GM04504 (cell line): ENCODE measurements at places on chromosomes 6 and 20.
A peak's percentile ranks its signal among the peaks of the same experiment; 100 is the strongest.

- no peak for DNase-seq
Observed at GRCh38 chr6:157561414-157561790, 180.4 kb downstream of the ZDHHC14 start.

DNA sequence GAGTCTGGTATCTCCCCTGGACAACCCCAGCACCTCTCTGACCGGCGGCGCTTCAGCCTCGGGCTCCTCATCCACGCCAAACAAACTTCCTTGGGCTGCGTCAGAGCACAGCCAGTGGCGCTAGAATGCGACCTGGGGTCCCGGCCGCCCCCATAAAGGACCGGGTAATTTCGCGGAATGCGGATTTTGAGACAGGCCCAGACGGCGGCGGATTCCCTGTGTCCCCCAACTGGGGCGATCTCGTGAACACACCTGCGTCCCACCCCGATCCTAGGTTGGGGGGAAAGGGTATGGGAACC lies 1.6 kb downstream of the FOXP4 start:
- DNase-seq, result no peak

- DNase-seq, result no peak
Observed at GRCh38 chr6:165086814-165087213, 222.6 kb downstream of the C6orf118 start.

GRCh38 chr20:51586005-51586440 lies 43.5 kb upstream of the NFATC2 start:
- peak; percentile 96 for DNase-seq

- no peak for DNase-seq
Observed at GRCh38 chr6:121830736-121831135, 395.3 kb downstream of the GJA1 start.

DNA sequence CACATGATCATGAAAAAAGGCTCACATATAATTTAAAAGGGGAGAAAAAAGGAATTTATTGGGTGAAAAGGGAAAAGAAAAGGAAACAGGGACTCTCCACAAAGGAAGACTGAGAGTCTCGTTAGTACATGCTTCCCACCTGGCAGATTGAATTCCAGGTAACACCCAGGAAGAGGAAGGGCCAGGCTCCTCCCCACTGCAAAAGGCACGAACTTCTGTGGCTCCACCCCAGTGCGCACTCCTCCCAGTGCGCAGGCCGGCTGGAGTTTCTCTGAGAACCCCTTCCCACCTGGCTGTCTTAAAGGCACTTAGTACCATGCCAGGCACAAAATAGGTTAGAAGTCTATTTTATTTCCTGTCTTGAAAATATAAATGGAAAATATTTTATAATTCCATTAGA lies 129.8 kb downstream of the COL12A1 start:
- no peak for DNase-seq

DNA sequence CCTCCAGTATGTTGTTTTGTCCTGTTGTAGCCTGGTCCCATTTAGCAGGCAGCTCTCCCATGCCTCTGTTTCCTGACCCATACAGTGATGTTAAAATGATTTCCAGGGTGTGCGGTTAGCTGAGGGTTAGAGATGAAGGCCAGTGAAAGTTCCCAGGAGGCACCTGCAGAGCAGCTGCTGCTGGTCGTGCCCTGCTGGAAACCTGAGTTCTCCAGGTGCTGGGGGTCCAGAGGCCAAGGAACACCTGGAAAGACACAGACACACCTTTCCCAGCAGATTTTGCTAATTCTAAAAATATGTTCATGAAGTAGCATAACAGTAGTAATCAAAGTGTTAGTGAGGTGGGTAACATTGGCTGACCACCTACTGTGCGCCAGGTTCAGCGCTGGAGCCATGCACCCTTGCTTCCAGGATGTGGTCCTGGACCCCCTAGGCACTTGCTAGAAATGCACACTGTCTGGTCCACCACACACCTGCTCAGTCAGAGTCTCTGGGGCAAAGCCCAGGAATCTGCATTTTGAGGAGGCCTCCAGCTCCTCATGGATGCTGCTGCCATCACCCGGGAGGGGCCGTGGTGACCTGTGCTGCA lies 118.7 kb downstream of the SYNDIG1 start:
- no peak for DNase-seq

DNA sequence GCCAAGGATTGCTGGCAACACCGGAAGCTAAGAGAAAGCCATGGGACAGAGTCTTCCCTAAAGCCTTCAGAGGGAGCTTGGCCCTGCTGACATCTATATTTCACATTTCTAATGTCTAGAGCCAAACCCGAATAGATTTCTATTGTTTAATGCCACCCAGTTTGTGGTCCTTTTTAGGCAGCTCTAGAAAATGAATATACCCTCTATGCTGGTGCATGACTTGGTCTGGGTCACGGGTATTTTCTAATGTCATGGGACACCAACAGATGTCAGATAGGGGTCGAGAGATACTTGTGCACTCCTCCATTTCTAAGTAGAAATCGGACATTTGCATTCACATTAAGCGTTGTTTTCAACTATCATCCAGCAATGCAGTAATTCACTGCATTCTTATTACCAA lies 37.0 kb upstream of the SOX4 start:
- DNase-seq, result no peak

DNA sequence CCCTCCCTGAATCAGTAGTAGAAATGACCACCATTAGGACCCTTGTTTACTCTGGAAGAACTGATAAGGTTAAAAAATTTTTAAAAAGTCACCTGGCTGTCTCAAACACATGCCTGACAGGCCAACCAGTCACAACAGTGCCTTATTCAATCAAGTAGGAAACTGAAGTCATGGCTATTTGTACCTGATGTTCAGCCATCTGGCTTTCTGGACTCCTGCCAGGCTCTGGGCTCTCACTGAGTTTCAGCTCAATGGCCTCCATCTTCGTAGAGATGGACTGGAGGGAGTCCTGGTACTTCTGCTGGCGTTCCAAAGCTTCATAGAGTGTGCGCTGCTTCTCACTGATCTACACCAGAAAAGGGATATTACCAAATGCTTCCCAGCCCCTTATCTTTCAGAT lies 343.8 kb downstream of the SYNE1 start:
- no peak for DNase-seq

- no peak for DNase-seq
Observed at GRCh38 chr20:52268184-52268749, 76.7 kb upstream of the ZFP64 start.

- DNase-seq, result no peak
Observed at GRCh38 chr6:83592770-83593394, 80.5 kb downstream of the PRSS35 start.

DNA sequence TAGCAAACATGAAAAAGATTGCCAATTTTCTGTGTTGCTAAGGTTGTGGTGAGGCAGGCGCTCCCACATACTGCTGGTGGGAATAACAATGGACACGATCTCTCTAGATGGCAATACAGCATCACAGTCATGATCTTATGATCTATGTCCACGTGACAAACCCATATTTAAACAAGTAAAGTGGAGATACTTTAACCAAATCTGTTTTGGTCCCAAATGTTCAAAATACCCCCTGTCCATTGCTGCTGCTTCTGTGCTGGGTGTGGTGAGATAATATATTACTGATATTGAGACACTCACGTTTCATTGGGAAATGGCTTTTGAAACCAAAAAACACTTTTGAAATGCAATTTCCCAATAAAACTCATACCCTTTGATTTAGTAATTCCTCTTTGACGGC lies 23.0 kb downstream of the SIRPD start:
- DNase-seq, result no peak

DNA sequence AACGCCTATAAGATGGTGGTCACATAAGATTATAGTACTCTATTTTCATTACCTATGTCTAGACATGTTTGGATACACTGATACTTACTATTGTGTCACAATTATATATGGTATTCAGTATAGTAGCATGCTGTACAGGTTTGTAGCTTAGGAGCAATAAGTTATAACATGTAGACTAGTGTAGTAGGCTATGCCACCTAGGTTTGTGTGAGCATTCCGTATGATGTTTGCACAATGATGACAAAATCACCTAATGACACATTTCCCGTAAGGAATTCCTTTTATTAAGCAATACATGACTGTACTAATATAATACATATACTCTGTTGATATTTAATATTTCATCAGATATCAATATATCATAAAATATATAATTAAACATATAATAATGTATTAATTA lies 540.7 kb downstream of the BMP2 start:
- no peak for DNase-seq

DNA sequence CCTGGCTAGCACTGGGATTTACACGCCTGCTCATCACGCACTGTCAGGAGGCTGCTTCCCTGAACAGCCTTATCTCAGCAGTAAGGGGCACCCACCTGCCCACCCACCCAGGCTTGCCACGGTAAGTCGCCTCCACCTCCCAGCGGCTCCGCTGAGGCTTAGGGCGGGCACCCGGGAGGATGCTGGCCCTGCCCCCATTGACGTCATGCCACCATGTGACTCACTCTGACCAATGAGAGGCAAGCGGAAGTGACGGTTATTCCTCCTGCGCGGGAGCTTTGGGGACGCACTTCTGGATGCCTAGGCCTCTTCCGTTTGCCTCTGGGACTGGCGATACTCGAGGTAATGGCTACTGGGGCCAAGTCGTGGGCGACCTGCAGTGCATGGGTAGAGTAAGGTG lies 256.8 kb downstream of the QKI start:
- DNase-seq, result no peak

DNA sequence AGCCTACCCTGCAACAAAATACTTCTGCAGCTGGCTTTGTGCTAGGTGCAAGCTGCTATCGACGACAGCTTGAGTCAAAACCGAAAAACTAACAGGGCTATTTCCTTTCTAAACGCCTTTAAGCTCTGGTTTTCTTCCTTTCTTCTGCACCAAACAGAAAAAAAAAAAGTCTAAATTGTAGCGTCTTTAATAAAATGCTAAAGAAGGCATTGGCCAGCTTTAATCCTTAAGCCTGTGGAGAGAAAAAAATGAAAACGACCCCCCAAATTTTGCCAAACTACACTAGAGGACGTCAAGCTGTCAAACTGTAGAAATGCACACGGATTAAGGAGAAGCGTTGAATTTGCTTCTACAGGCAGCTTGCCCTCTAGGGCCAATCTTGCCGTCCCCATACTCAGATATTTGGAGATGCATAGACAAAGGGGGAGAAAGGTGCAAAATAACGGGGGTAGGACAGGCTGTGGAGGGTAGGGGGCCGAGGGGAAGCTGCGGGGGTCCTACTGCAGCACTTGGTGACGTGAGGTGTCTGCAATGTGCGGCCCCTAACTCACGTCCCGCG lies 1.4 kb upstream of the NRN1 start:
- no peak for DNase-seq

- peak; percentile 27 for DNase-seq
Observed at GRCh38 chr6:56491606-56492328, 150.9 kb downstream of the DST start.

GRCh38 chr20:60802676-60803075 lies 449.4 kb upstream of the CDH4 start:
- no peak for DNase-seq

GRCh38 chr6:34243901-34244884 lies 4.6 kb downstream of the SMIM29 start:
- DNase-seq, result peak; percentile 85

GRCh38 chr6:106618324-106618723 lies 11.0 kb downstream of the RTN4IP1 start:
- no peak for DNase-seq

GRCh38 chr6:159201336-159201735 lies 32.1 kb downstream of the FNDC1 start:
- no peak for DNase-seq

DNA sequence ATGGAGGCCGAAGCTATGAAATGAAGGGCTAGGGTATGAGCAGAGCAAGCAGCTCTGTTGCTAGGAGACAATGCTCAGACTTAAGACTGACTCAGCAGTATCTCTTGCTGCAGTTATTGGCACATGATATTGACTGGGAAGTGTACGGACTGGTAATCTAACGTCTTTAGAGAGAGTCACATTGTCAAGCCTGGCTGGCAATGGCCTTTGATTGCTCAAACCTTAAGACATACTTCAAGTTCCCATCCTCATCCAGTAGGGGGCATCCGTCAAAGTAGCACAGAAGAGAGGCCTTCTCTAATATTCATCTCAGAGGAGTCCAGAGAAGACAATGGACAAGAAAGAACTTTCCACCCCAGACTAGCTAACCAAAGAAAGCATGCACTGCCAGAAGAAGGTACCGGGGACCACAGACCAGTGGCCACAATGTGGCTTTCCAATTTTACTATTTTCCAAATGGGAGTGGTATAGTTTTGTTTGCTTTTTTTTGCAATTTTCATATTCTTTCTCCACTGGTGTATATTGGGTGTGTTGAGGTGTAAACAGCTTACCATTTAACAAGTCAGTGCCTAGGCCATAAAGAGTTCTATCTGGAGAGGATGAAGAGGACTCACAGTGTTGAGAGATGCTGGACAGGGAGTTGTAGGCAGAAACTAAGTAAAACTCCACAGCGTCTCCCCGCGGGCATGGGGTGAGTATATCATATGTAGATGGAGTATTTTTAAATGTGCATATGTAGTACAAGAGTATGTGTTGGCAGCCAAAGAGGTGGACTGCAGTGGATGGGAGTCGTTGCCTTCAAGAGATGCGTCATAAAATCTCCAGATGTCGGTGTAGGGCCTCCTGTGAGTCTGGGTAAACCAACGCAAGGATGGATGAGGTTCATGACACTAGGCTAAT lies 36.7 kb downstream of the LRFN2 start:
- DNase-seq, result peak; percentile 22

DNA sequence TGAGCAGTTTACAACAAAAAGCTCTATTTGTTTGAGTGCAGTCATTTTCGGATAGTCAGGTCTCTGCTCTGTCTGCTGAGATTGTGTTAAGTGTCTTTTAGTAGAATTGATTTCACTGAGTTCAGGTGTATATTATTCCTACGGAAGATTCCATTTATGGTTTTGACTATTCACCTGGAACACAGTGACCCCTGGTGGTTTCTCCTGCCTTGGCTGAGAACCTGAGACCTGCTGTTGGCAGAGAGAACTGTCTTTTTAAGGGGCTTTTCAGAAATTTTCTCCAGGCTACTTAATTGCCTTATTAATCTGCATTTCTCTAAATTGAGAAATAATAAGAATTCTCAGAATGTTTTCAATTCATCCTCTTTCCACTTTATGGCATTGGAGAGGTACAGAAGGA lies 508.0 kb downstream of the TBC1D32 start:
- no peak for DNase-seq

- no peak for DNase-seq
Observed at GRCh38 chr6:43703512-43704429, 16.2 kb upstream of the MRPS18A start.

GRCh38 chr6:46419576-46420002 lies 71.7 kb downstream of the RCAN2 start:
- DNase-seq, result peak; percentile 46

DNA sequence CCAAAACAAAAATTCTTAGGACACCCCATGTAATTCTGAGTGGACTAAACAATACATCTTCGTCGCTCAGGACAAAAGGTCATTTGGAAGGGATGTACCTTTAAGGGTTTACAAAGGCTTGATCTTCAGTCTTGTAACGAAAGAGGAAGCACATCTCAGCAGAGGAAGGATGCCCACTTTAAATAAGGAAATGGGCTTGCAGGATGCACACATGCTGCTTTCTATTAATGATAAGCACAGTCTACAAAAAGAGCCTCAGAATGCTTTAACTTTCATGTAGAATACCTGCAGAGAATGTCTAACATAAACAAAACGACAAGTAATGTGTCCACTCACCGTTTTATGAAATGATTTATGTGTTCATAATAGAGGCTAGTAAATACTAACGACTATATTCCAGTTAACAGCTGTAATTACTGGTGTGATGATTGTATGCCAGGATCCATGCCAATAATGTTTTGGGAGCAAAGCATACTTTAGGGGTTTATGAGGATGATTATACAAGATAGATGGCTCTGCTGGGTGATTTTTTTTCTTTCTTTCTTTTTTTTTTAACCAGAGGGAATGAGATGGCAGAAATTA lies 216.9 kb downstream of the GMDS start:
- peak; percentile 38 for DNase-seq

- no peak for DNase-seq
Observed at GRCh38 chr6:160013987-160014868, 45.3 kb downstream of the IGF2R start.
